ENCODE measurements at places on chromosomes 4 and X.

DNA sequence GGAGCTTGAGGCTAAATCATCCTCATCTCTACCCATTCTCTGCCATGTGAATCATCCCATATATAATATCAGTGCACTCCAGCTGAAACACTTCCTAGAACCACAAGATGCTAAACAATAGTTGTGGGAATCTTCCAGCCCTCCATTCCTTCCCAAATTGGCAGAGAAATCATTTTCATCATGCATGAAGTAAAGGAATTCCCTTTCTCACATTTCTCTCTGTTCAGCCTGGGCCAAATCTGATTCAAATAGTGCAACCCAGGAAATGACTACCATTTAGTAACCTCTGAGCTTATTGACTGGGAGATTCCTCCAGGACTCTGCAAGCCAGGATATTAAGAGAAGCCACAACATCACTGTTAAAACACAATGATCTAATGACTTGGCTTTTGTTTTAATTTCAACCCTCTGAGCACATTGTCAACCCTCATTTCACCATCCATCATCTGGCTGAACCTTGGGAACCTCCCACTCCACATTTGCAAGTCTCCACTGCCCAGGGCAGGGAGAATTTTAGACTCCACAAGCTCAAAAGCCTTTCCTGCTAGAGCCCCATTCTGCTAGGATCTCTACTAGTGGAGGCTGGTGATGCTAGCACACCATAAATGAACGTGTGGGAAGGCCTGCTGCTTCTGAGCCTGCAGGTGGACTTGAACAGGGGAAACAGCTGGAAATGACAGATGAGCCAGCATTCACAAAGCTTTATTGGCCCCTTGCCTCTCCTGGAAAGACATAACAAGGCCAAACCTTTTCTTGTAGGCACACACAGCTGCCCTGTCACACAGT is 133.9 kb downstream of the TET2 start:
- DNase-seq = no peak

GRCh38 chr4:185257086-185257485 is 47.7 kb downstream of the SNX25 start:
- no peak for DNase-seq

- DNase-seq = no peak
These were observed 43.3 kb upstream of the MTNR1A start for GRCh38 chr4:186598686-186599085.

GRCh38 chr4:96983830-96984229 is 1143.9 kb downstream of the PDHA2 start:
- no peak for DNase-seq

- no peak for DNase-seq
These were observed 31.6 kb downstream of the UBE2K start for GRCh38 chr4:39729557-39729956.

DNA sequence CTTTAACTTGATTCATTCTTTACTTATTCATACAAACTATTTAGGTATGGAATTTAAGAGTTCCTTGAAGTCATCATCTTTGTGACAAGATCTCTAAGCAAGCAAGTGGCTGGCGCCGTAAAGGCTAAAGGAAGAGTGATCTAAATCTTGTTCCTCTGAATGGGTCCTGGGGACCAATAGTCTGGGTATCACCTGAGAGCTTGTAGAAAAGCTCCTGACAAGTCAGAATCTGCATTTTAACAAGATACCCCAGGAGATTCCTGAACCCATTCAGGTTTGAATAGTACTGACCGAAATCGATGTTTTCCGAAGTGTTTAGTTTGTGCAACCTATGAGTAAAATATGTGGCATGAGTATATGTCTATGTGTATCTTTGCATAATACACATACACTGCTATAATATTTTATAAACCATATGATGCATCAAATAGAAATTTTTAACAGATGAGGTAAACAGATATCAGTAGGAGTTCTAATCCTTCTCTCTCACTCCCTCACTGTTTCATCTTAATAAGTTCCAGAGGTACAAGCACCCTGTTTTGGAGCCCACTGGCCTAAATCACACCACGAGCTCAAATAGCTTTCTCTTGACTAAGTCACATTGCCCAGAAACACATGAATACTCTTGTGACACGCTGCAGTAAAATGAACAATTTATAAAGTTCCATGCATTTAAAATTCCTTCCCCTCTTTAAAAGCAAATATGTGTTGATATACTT is 170.0 kb downstream of the RELL1 start:
- DNase-seq = no peak

DNA sequence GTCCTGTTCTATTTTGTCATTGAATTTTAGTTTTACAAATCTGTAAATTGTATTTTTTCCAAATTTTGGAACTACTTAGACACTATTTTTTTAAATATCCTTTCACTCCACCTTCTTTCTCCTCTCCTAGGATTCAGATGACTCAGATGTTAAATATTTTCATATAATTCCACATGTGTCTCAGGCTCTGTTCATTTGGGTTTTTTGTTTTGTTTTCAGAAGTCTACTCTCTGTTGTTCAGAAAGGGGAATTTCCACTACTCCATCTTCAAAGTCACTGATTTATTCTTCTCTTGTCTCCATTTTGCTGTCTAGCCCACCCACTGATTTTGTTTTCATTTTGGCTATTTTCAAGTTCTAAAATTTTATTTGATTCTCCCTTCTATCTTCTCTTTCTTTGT is 264.0 kb upstream of the SLIT2 start:
- DNase-seq = no peak

- DNase-seq = no peak
These were observed 287.5 kb downstream of the CAMK2D start for GRCh38 chr4:113474017-113474416.

DNA sequence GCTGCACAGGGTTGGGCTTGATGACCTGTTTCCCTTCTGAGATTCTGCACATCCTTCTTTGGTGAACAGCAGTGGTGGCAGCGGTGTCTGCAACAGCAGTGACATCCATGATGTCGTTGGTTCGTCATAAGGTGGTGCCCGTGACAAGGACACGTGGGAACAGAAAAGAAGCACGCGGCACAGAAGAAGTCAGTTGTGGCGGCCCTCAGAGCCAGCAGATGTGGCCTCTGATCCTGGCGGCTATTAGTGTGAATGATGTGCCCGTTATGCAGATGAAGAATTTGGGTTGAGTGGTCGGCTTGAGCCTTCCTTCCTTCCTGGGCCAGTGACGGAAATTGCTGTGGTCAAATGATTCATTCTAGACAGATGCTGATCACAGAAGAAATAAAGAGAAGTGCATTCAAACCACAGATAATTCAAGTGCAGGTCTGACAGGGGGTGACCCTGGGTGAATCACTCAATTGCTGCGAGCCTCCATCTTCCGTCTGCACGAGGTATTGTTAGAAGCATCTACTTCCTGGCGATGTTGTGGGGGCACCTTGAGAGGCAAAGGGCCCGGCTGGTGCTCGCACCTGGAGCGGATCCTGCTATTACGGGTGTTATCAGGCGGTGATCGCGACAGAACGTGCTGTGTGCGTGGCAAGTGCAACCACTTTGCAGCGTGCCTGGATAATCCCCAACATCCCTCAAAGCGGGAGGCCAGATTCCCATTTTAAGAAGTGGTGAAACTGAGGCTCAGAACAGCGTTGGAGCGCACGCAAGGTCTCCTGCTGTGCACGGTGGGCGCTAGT is 215.2 kb upstream of the PSAPL1 start:
- no peak for DNase-seq

DNA sequence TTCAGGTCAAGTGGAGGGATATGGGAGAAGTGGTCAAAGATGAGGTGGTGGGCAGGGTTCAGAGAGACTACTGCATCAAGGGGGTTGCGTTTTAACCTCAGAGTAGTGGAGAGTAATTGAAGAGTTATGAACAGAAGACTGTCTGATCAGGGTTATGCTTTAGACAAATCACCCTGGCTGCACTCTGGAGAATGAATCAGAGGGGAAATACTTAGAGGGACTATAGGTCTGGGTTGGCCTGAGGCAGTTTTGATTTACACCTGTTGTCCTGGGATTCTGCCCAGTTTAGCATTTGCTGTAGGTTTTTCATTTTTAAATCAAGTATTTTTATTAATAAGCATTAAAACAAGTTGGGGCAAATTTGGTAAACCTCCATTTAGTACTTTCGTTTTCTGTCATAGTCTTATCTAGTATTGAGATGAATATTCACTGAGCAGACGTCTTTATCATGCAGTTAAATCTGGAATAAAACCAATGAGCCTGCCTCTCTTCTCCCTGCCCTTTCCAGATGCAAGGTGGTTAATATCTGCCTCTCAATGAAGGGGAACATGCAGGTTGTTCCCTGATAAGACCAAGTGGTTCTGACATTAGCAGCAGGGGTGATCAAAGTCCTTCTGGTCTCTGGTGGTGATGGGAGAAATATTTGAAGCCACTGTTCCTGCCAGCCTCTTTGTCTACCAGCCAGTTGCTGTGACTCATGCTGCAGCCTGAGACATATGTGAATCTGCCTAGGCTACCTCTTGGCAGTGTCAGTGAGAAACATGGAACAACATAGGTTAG is 116.0 kb upstream of the RPS6KA3 start:
- DNase-seq = no peak

Data from effector CD8-positive, alpha-beta T cell (primary cell).